ENCODE measurements at places on chromosomes 4 and X.

- DNase-seq: no peak
Observed at GRCh38 chr4:186852964-186853391, 129.3 kb upstream of the FAT1 start.

DNA sequence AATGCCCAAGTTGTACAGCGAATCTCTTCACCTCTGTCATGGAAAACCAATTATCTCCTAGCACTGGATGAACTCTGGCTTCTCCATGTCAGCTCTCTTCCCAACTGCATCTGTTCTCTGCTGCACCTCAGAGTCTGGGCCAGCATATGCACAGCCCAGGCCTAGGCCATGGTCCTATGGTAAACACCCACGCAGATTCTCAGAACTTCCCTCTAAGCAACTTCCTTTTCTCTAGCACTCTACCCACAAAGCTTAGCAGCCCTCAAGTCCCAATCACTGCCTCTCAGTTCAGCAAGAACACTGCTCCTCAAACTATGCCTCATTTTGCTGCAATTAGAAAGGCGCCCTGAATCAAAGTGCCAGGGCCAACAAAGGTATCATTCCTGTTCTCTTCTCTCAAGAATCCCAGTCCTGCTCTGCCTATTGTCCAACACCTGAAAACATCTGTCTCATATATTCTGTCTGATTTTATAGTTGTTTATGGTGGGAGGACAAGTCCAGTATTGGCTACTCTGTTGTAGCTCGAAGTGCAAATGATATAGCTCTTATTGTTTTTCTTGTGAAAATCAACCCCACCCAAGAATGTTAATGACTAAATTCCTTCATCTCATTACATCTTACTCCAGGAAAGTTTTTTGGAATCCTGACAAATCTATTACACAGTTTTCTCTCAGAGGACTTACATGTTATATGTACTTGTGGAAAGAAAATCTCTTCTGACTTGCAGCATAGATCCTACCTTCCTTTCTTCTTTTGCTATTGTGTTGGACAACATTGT lies 85.4 kb downstream of the DCHS2 start:
- DNase-seq: no peak

DNA sequence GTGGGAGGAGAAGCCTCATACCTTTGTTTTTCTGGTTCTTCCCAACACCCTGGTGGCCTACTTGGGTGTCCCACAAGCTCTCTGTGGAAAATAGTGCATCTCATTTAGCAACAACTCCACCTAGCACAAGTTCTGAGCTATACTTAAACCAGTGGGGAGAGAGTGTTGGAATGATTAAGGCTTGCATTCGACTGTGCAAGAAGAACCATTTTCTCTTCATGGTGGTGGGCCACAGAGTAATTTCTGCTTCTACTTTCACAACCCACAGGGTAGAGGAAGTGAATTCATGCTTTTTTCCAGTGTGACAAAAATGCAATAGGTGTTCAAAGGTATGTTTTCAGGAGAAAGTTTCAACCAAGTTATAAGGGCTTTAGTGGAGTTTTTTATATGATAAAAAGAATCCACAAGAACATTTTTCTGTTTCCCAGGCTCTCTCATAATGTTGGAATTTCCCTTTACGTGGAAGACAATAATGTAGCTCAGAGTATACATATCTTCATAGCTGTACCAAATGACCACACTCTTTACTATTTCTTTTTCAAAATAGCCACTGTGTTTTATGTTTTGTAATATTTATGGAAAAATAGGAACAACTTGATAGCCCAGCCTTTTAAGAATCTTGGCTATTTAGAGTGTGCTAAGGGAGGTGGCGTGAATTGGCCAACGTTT lies 80.3 kb upstream of the HHIP start:
- no peak for DNase-seq

DNA sequence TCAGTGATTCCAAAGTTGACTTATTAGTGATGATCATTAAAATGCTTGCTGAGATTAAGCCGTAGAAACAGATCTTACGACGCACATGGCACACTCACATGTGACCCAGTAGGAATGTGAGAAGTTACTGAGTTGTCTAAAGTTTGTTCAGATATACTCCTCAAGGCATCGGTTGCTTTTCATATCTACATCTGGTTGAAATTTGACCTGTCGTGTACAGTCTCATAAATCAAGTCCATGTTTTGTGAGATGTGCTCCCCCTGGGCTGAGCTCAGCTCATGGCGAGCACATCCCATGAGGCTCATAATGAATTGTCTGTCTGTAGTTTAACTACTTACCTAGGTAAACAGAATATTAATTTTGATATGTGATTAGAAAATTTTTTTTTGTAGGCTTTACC lies 67.0 kb downstream of the TNIP2 start:
- no peak for DNase-seq

- DNase-seq: no peak
Observed at GRCh38 chrX:132677233-132677716, 188.4 kb upstream of the MBNL3 start.

GRCh38 chr4:154314248-154314647 lies 177.4 kb downstream of the DCHS2 start:
- no peak for DNase-seq

DNA sequence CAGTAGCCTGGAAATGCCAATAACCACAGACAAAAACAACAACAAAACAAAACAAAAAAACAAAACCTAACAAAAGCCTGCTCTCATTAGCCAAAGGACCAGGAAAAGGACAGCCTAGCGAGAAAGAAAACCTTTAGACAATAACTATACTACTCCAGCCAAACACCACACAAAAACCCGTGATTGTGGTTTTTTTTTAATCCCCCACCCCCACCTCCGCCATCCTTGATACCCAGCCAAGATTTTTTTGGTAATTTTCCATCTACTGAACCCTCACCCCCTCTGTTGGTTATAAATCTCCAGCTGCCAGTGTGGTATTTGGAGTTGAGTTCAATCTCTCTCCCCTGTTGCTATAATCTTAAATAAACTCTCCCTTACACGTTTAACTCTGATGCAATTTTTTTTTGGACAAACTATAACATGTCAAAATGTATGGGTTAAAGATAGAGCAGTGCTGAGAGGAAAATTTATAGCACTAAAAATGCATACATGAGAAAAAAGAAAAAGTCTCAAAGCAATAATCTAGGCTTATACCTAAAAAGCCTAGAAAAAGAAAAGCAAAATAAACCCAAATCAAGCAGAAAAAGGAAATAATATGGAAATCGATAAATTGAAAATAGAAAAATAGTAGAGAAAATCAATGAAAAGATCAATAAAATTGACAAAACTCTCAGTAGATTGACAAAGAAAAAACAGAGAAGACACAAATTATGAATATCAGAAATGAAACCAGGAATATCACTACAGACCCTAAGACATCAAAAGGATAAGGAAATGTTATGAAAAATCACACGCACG lies 83.7 kb downstream of the NAT8L start:
- no peak for DNase-seq

DNA sequence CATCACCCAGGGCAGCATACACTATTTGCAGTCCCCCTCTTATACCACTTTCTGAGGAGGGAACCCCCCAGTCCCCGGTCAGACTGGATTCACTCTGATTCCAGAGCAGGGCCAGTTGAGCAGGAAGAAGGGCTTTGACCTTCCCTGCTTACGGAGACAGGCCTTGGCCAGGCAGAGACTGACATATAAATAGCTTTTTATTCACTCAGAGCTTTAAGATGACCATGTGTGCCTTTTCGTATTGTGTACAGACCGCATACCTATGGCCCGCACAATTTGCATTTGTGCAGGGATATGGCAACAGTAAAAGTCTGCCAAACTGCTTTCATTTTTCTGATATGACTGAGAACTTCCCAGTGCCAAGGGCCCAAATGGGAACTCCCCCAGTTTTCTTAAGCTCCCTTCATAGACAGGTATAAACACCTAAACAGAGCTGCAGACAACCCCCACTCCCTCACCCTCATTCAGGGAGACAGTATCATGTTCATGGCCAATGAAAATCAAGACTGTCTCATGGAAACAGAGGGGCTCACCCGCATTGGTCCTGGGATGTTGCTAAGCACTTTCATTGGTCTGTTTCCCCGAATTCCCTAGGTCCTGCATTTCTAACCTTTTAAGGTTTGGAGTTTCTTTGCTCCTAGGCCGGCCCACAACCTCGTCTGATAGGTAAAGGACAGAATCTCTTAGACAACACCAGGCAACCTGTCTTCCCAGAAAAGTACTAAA lies 86.0 kb downstream of the RTL5 start:
- no peak for DNase-seq

- no peak for DNase-seq
Observed at GRCh38 chrX:32644476-32645245, 566.7 kb downstream of the DMD start.

DNA sequence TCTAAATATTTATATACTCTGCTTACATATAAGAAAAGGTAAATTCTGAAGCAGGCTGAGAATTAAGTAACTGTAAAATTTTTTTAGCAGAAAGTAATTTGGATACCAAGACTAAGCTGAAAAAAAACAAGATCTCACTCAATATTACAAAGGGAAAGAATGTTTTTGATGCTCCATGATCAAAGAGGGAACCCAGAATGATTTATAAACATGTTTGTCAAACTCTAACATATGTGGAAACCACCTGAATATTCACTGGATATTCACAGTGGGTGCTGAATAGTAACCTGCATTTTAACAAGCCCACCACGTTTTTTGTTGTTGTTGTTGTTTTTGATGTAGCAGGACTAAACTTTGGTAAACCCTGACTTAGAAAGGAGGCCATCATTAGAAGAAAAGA lies 324.9 kb upstream of the GATB start:
- DNase-seq: no peak

GRCh38 chrX:32170481-32170880 lies 1040.9 kb downstream of the DMD start:
- no peak for DNase-seq

GRCh38 chr4:124633285-124633941 lies 79.1 kb downstream of the ANKRD50 start:
- no peak for DNase-seq

All from Caco-2 (cell line).